ENCODE measurements at places on chromosomes 3 and 15. TPM values are rescaled to one million over a fixed set of nuclear protein-coding genes. Genes with fewer than 3 reads are reported as not detected.

Gene NUDT16
- 34.0 TPM for total RNA-seq

Gene GOLGA6C
- total RNA-seq, result not detected

Gene GNAT1
- not detected for total RNA-seq

Gene CYP8B1
- total RNA-seq, result not detected

Gene ZBTB47
- 79.7 TPM for total RNA-seq

Measured in esophagus muscularis mucosa (tissue), 4 donors.